Skin of body (tissue), 3 donors: ENCODE measurements at places on chromosomes 3 and 15. TPM values are rescaled to one million over a fixed set of nuclear protein-coding genes. Genes with fewer than 3 reads are reported as not detected.

The NLGN1 gene
- total RNA-seq: 9.5 TPM

The FAM81A gene
- total RNA-seq: 0.39 TPM

The MYZAP gene
- total RNA-seq: 8.3 TPM

The ARID3B gene
- 4.8 TPM for total RNA-seq

DNA sequence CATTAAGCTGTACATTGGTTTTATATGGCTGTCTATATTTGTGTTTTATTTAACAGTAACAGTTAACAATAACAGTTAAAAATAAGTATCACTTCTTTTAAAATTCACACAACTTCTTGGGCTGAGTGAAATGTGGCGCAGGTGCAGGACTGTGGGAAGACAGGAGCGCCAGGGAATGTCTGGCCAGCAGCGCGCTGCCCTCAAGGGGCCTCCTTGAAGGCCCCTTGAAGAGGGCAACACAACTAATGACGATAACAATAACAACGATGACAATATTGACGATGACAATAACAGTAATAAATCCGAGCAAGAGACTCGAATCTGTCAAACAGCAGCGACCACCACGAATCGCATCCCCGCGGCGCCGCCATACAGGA lies 411 bp upstream of the PPP2R3A start:
- DNase-seq: no peak

DNA sequence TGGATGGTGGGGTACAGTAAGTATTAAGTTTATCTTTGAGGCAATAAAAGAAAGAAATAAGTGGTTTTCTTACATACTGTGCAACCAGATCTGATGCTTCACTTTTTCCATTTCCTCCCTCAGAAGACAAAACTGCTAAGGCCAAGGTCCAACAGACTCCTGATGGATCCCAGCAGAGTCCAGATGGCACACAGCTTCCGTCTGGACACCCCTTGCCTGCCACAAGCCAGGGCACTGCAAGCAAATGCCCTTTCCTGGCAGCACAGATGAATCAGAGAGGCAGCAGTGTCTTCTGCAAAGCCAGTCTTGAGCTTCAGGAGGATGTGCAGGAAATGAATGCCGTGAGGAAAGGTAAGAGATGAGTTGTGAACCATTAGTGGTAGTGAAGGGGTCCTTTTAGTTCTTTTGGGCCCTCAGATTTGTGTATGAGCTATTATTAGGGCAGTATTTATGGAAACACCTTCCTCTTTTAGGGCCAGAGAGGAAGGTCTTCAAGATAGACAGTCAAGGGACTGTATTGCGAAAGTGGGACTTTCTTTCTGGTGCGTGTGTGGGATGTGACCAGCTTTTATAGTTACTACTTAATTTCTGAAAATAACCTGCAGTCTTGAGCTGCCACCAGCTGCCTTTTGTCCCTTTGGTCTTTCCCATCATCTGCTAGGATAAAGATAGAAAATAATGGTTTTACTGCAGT lies 4.6 kb downstream of the ALAS1 start:
- no peak for DNase-seq

- no peak for DNase-seq
Measured at GRCh38 chr15:65248511-65249255, 37.4 kb upstream of the CILP start.
